Anterior cingulate cortex (tissue), 58 donors: ENCODE measurements at places on chromosomes 5 and 9.

DNA sequence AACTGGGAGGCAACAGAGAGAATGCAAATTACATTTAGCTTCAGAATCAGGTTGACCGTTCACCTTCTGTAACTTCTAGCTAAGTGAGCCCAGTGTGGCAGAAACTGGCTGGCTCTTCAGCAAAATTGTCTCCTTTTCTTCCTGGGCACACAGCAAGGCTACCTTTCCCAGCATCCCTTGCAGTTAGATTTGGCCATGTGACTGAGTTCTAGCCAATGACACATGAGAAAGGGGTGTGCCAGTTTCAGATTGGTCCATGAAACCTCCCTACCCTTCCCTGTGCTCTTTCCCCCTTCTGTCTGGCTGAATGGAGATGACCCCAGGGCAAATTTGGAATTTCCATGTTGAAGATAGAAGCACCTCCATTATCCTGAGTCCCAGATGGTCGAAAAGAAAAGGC lies 72.5 kb upstream of the SMIM23 start:
- no peak for DNase-seq

DNA sequence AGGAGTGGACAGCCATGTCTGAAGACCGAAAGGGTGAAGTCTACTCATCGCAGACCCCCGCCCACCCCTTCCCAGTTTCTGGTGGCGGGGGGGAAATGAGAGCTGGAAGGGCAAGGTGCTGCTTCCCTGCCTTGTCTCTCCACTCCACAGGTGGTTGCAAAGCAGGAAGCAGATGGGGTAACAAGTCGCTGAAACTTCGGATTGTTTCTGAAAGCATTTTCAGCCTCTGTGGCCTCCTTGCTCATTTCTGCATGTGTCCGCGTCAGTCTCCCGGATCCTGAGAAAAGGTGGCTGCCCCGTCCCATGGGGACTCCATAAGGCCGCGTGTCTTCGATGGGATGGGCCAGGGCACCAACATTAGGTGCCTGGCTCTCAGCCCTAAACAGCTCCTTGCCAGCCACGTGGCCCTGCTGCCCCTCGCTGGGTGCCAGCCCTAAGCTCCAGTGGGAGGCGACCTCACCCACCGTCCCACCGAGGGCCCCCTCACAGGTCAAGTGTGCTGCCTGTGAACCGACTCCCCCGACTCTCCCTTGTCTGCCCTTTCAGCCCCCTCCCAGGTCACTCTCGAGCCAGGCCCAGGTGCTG lies 971 bp downstream of the PHYKPL start:
- no peak for DNase-seq

GRCh38 chr9:2717385-2717784 lies at the start of gene KCNV2:
Gene KCNV2, plus strand, starts transcription at chr9:2717510. Its CDS starts 230 bp downstream, at chr9:2717740.
- DNase-seq: no peak

DNA sequence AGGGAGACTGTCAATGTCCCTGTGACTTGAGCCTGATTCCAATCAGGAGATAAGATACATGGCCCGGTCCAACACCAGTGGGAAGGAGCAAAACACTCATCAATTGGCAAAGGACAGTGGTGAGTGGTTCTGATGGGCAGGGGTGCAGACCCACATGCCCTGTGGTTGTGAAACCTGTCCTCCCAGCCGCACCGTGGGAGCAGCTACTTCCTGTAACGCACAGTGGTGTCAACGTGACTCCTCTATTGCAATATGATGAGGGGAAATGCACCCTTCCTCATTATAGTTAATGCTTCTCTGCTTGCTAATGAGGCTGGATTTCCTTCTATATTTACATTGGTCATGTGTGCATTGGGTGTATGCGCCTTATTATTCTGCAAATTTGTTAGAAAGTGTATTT lies 223.0 kb downstream of the IRX1 start:
- DNase-seq: no peak

- no peak for DNase-seq
Observed at GRCh38 chr5:56700711-56701110, 114.6 kb upstream of the MAP3K1 start.

- no peak for DNase-seq
Observed at GRCh38 chr9:2138646-2139045, 123.5 kb downstream of the SMARCA2 start.

- no peak for DNase-seq
Observed at GRCh38 chr5:88847420-88847819, 35.6 kb downstream of the MEF2C start.
